ENCODE measurements at places on chromosomes 3 and 15. TPM values are rescaled to one million over a fixed set of nuclear protein-coding genes. Genes with fewer than 3 reads are reported as not detected.
A peak's percentile ranks its signal among the peaks of the same experiment; 100 is the strongest.

Gene VILL
- total RNA-seq = 47.0 TPM

GRCh38 chr3:83913381-83913780 is 1045.4 kb upstream of the CADM2 start:
- DNase-seq = no peak
- H3K36me3 ChIP-seq = no peaks in the 10 kb centered on the region
- no peaks in the 10 kb centered on the region for H3K27me3 ChIP-seq
- H3K4me3 ChIP-seq = no peak overlapping the region

- H3K36me3 ChIP-seq = no peaks in the 10 kb centered on the region
- no peaks in the 10 kb centered on the region for H3K4me1 ChIP-seq
- peak; percentile 78 for DNase-seq
- peak overlapping the region; percentile 89 for H3K27ac ChIP-seq
- no peak overlapping the region for H3K4me3 ChIP-seq
- no peaks in the 10 kb centered on the region for H3K27me3 ChIP-seq
Measured at GRCh38 chr3:194577986-194578905, 55.0 kb downstream of the TMEM44 start.

- H3K27me3 ChIP-seq = no peaks in the 10 kb centered on the region
- no peak for DNase-seq
- H3K27ac ChIP-seq = no peak overlapping the region
- no peaks in the 10 kb centered on the region for H3K4me1 ChIP-seq
- H3K36me3 ChIP-seq = no peaks in the 10 kb centered on the region
Measured at GRCh38 chr3:116399701-116400226, 45.5 kb downstream of the LSAMP start.

Gene ITGA11
- total RNA-seq = 4.7 TPM

DNA sequence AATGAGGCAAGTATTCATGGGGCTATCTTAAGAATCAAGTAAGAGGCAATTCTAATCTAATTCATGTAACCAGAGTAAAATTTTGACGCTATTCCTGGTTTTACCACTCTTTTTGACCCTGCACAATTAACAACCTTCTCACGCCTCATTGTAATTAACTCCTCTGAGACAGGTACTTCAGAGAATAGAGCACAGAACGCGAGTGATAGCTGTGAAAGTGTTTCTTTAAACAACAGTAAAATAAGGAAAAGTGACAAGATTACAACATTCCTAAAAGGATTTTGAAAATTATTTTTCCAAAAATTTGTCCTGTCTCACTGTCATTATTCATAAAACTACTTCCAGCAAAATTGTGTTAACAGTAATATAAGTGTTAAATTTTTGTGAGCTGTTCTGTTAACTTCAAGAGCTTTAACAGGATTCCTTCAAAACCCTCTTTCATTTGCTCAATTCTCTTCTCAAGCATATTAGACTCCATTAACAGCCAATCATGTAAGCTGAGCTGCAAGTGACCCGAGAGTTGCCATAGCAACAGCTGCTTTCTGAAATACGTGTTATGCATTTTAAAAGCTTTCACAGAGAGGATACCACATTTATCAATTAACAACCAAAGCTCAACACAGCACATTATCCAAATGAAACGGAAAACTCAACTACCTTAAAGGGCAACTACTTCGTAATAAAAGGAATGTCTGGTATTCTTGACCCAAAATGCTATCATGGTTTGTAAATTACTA is 93.1 kb downstream of the STAG1 start:
- no peaks in the 10 kb centered on the region for H3K27me3 ChIP-seq
- H3K4me1 ChIP-seq = no peaks in the 10 kb centered on the region
- no peak overlapping the region for H3K4me3 ChIP-seq
- no peaks in the 10 kb centered on the region for H3K36me3 ChIP-seq
- no peak overlapping the region for H3K27ac ChIP-seq

Gene NAA50
- 103 TPM for total RNA-seq

DNA sequence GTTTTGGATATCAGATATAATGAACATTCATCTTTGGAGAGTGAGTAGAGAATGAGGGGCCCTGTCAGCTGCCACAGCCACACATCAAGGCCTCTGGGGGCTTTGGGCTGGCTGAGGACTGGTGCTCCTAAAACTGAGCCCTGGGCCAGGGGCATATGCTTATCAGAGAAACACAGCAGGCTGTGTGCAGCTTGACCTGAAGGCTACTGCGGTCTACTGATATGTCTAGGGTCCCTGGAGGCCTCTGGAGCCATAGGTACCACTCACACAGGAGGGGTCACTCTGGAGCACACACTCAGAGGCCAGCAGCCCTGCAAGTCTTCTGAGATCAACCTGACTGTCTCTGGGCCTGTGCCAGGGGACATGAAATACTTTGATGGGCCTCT is 7.6 kb downstream of the TF start:
- H3K27me3 ChIP-seq = no peaks in the 10 kb centered on the region
- H3K4me3 ChIP-seq = no peak overlapping the region
- no peaks in the 10 kb centered on the region for H3K36me3 ChIP-seq

- H3K27me3 ChIP-seq = peaks cover 79% of the 10 kb centered on the region
- H3K36me3 ChIP-seq = no peaks in the 10 kb centered on the region
- H3K27ac ChIP-seq = no peak overlapping the region
- no peak overlapping the region for H3K4me3 ChIP-seq
- DNase-seq = no peak
- peaks cover 3% of the 10 kb centered on the region for H3K4me1 ChIP-seq
Measured at GRCh38 chr15:88606070-88606794, 14.9 kb upstream of the AEN start.

Gene CCR9
- 0.20 TPM for total RNA-seq

DNA sequence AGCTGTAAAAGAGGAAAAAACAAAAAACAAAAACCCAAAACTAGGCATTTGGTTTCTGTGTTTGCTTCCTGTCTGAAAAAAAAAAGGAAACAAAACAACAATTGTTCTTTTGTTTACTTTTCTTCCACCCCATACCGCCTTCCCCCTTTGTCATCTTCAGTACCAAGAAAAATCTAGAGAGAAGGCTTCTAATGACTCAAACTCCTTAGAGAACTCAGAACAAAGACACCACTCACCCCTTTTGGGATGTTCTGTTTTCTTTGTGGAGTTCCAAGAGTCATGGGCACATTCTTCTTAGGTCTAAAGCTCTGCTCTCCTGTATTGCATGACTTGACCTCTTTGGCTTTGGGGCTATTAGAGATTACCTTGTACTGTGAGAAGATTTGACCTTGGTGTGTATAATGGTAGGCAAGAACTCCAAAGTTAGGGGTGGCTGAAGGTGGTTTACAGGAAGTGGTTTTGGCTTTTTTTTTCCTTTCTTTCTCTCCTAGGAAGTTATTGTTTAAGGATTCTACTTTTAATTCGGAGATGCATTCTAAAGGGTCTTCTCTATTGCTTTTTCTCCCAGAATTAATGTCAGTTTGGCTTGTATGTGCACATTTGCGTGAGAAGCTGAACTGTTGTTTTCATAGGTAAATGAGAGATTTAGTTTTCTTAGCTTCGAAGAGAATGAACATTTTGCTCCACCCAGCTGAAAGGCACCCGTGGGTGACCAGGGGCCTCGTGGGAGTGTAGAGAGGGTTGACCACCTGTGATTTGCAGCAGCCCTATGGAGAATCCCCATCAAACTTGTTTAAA is 39.5 kb upstream of the ZBTB20 start:
- H3K4me1 ChIP-seq = no peaks in the 10 kb centered on the region
- no peaks in the 10 kb centered on the region for H3K27me3 ChIP-seq
- DNase-seq = no peak

- no peaks in the 10 kb centered on the region for H3K36me3 ChIP-seq
Measured at GRCh38 chr3:14377838-14378169, 24.6 kb upstream of the SLC6A6 start.

GRCh38 chr15:74406517-74406916 is 27.2 kb downstream of the SEMA7A start:
- no peak for DNase-seq
- no peak overlapping the region for H3K4me3 ChIP-seq
- H3K27ac ChIP-seq = no peak overlapping the region

DNA sequence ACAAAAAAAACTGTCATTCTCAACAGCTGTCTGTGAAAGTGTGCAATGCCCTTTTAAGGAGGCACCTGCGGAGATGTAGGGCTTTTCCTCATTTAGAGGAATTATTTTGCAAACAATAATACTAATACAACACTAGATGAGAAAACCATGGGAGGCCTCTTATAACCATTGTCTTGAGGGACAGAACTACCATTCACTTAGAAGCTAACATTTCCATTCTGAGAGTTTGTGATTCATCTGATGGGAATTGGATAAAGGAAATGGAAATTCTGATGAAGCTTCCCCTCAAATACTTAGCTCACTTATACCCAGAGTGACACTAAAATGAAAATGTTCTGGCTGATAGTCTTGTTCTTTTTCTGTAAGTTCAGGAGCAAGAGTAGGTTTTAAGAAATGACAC is 147.7 kb downstream of the CADPS start:
- no peak overlapping the region for H3K4me3 ChIP-seq
- H3K27ac ChIP-seq = no peak overlapping the region
- H3K27me3 ChIP-seq = peaks cover 24% of the 10 kb centered on the region
- H3K36me3 ChIP-seq = no peaks in the 10 kb centered on the region

Gene RAB43
- total RNA-seq = 22.2 TPM

Gene FBXL2
- total RNA-seq = 11.7 TPM

Gene TRPC1
- 7.9 TPM for total RNA-seq

- H3K4me1 ChIP-seq = no peaks in the 10 kb centered on the region
- no peaks in the 10 kb centered on the region for H3K36me3 ChIP-seq
- H3K27me3 ChIP-seq = no peaks in the 10 kb centered on the region
- no peak for DNase-seq
- H3K27ac ChIP-seq = peak overlapping the region; percentile 8
- H3K4me3 ChIP-seq = no peak overlapping the region
Measured at GRCh38 chr3:5002174-5002870, 23.1 kb downstream of the BHLHE40 start.

DNA sequence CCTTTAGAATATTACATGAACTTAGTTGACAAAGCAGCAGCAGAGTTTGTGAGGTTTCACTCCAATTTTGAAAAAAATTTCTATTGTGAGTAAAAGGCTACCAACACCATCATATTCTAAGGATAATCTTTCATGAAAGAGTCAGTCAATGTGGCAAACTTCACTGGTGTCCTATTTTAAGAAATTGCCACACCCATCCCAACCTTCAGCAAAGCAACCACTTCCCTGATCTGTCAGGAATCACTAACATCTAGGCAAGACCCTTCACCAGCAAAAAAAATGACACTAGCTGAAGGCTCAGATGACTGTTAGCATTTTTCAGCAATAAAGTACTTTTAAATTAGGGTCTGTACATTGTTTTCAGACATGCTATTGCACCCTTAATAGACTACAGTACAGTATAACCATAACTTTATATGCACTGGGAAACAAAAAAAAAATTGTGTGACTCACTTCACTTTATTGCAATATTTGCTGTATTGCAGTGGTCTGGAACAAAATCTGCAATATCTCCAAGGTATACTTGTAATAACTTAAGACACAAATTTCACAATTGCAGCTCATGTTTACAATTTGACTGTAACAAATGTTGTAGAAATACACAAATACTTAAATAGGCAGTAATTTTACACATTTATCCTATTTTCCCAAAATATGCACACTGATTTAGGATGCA is 38.9 kb upstream of the ALCAM start:
- no peak overlapping the region for H3K4me3 ChIP-seq
- H3K27me3 ChIP-seq = no peaks in the 10 kb centered on the region
- H3K4me1 ChIP-seq = no peaks in the 10 kb centered on the region
- no peaks in the 10 kb centered on the region for H3K36me3 ChIP-seq

Gene CCR8
- total RNA-seq = not detected

- H3K36me3 ChIP-seq = no peaks in the 10 kb centered on the region
- no peaks in the 10 kb centered on the region for H3K4me1 ChIP-seq
- no peak overlapping the region for H3K4me3 ChIP-seq
- no peak for DNase-seq
Measured at GRCh38 chr3:120462409-120462959, 11.7 kb upstream of the FSTL1 start.

Gene CPLX3
- not detected for total RNA-seq

Gene UROC1
- 4.2 TPM for total RNA-seq

DNA sequence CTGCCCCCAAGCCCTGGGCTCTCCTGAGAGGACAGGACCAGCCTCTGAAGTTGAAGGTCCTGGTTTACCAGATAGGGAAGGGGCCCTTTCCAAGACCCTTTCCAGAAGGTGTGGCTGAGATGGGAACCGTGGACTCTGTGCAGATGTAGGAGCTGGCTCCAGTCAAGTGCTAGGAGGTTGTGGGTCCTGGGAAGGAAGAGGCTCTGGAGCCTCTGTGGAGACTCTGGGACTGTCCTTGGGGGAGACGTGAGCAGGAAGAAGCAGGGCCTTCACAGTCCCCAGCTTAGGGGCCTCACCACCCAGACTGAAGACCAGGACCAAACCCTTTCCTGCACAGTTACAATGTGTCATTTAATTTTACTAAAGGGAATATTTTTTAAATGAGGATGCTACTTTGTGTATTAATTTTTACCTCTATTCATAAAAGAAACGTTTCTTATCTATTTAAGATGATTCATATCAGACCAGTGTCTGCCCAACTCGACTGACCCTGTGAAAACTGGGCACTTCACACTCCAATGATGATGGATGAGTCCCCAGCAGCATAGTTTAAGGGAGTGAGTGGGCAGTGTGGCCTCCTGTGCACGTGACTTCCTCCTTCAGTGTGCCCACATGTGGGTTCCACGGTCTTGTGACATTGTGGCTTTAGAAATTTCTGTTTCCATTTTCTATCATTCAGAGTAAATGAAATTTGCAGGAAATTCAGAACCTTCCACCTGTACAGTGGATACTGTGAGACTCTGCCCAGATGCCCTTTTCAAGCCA is 10.9 kb downstream of the CCR5AS start:
- no peak for DNase-seq
- H3K4me3 ChIP-seq = no peak overlapping the region
- no peak overlapping the region for H3K27ac ChIP-seq

Gene ZNF385D
- 2.9 TPM for total RNA-seq

Gene C2CD4A
- 0.13 TPM for total RNA-seq

Gene FETUB
- 5.7 TPM for total RNA-seq
